ENCODE measurements at places on chromosomes 7 and 10. TPM values are rescaled to one million over a fixed set of nuclear protein-coding genes. Genes with fewer than 3 reads are reported as not detected.

- DNase-seq: no peak
Measured at GRCh38 chr7:157621131-157621681, 284.4 kb downstream of the DNAJB6 start.

DNA sequence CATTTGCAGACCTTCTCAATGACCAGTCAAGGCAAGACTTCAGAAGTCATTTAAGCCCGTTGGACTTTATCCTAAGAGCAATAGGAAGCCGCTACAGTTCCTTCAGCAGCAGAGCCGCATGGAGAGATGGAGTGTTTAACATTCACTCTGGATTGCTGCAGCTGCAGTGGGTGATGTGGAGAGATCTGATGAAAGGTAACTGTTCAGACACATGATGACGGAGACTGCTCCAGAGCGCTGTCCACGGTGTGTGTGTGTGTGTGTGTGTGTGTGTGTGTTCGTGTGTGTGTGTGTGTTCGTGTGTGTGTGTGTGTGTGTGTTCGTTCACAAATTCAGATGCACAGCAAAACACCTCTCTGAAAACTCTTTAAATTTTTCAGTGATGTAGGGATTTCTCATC, 37.0 kb downstream of the SEC61G start:
- no peak for DNase-seq

GRCh38 chr10:131016556-131016955, 295.0 kb downstream of the TCERG1L start:
- DNase-seq: no peak

DNA sequence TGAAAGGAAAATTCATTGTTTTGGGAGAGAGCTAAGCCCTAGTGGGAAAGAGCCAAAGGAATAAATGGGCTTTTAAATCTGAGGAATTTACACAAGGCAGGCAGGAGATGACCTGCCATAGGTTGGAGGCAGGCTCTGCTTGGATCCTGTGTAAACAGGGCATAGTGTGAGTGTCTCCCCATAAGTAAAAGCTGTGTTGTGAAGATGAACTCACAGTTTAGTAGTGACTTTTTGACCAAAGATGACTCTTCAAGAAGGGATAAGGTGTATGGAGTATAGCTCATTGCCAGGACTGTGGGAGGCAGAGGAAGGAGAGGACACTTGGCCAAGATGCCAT, 63.2 kb downstream of the KAT6B start:
- no peak for DNase-seq

GRCh38 chr10:23325132-23325531, 19.5 kb downstream of the C10orf67 start:
- no peak for DNase-seq

- DNase-seq: no peak
Measured at GRCh38 chr10:19640566-19641263, 175.5 kb upstream of the PLXDC2 start.

- DNase-seq: no peak
Measured at GRCh38 chr7:100475549-100475948, 3.5 kb downstream of the TSC22D4 start.

DNA sequence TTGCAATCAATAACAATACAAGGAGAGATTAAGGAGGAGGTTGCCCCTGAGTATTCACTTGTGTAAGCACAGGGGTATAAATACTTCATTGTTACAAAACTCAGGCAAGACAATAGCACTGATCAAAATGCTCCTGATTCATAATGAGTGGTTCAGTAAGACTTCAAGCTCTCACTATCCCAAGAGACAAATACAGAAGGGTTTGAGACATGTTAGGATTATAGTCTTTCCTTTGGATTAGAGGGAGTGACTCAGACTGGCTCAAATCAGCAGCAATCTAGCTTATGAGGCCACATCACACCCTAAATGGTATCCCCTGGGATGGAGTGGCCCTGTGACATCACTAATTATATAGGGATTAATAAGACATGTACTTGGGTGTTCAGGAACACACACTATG, 167.2 kb upstream of the HGF start:
- no peak for DNase-seq

- DNase-seq: no peak
Measured at GRCh38 chr7:55172161-55172560, 153.3 kb downstream of the EGFR start.

DNA sequence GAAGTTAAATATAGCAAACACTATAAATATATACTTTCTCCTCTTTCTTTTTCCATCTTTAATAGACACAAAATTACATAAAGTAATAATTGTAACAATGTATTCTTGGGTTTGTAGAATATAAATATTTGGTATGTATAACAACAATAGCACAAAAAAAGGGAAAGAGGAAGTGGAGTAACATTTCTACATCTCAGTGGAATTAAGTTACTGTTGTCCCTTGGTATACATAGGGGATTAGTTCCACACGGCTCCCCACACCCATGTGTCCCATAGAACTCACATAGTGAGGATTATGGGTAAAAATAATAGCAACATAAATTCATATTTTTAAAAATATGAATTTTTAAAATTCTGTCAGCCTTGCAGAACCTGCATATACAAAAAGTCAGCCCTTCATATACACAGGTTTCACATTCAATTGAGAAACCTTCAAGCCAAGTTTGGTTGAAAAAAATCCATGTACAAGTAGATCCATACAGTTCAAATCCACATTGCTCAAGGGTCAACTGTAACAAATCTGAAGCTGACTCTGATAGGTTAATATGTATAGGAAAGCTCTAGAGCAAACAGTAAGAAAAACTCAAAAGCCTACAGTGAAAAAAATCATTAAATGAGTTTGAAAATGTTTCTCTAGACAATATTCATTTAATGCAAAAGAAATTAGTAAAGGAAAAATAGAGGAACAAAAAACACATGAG, 92.4 kb downstream of the HYCC1 start:
- DNase-seq: no peak

GRCh38 chr10:72851509-72851908, 42.0 kb upstream of the OIT3 start:
- no peak for DNase-seq

DNA sequence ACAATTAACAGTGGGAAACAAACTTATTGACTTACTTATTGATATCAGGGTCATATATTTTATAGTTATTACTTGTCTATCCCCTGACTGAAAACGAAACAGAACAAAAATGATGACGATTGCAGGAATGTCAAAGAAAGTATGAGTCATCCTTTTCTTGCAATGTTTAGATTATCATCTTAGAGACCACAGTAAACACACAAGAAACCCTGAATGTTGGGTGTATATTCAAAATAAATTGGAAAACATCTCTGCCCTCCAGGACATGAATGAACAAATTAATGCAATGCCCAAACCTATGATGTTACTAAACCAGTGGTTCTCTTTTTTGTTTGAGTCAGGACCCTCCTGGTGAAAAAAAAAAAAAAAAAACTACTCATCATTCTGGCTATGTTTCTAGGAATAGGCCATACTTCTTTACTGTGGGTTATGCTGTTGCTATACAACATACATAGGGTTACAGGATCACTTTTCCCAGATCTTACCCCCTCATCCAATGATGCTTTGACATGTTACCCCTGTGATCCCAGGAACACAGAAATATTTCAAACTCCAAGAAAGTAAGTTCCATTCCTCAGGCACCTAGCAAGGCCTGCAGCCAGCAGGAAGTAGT, 623.4 kb upstream of the IGFBP3 start:
- no peak for DNase-seq

DNA sequence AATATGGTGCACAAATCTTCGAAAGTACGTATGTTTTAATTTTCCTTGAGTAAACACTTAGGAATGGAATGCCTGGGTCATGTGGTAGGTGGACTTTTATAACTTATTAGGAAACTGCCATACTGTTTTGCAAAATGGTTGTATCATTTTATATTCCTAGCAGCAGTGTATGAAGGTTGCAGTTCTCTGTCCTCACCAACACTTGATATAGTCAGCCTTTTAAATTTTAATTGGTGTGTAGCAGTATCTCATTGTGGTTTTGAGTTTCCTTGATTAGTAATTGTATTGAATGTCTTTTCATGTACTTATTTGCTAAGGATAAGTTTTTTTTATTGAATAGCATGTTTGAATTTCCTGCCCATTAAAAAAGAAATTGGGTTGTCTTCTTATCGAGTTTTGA, 926 bp upstream of the PCBD1 start:
- DNase-seq: no peak

DNA sequence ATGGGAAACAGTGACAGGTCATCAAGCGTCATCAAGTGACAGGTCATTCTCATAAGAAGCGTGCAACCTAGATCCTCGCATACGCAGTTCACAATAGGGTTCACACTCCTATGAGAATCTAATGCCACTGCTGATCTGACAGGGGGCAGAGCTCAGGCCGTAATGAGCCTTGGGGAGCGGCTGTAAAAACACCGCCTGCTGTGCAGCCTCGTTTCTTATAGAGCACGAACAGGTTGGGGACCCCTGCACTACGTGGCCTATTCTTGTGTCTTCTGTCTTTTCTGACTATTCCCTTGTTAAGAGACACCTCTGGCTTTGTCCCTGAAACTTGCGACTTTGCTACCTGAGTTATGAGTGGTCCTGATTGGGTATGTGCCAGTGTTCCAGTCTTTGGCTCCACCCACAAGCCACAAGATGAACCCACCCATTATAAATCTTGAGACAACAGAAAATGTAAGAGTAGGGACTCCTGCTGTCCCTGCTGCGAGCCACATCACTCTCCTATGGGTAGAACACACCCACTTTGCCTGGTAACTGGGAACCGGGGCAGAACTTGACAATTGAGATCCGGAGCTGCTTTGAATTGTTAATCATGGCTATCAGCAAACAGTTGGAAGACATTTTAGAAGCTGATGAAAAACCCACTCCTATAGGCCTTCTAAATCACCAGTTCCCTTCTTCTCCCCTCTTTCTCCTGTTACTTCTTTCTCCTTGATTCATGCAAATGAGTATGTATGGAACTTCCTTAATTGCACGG, 55.8 kb upstream of the EXOC4 start:
- no peak for DNase-seq

DNA sequence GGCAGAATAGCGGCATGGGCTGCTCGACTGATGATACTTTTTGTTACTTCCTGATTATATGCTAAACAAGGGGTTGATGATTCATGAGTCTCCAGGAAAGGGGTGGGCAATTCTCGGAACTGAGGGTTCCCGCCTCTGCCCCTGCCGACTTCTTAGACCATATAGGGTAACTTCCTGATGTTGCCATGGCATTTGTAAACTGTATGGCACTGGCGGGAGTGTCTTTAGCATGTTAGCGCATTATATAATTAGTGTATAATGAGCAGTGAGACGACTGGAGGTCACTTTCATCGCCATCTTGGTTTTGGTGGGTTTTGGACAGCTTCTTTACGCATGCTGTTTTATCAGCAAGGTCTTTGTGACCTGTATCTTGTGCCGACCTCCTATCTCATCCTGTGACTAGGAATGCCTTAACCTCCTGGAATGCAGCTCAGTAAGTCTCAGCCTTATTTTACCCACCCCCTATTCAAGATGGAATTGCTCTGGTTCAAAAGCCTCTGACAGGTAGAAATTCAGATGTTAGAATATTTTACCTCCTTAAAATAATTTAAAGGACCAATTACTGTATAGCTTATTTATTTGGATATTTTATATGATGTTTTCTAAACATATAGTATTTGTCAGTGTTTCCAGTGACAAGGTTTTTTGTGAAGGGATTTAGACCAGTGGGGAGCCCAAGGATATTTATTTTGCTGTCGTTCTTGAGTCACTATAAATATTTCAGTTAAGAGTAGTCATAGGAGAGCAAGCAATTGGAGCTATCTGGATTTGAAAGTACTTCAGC, 90.1 kb upstream of the PIK3CG start:
- DNase-seq: no peak

The PTN gene
- total RNA-seq: 0.87 TPM

The SH2D4B gene
- not detected for total RNA-seq

The DDIT4 gene
- 296 TPM for total RNA-seq

The EPHB6 gene
- 3.1 TPM for total RNA-seq

The ZNF786 gene
- 6.1 TPM for total RNA-seq

The NUTM2E gene
- not detected for total RNA-seq

The MOGAT3 gene
- total RNA-seq: not detected

The NUTM2A gene
- 0.35 TPM for total RNA-seq

The WDR11 gene
- total RNA-seq: 4.9 TPM

The TEX47 gene
- total RNA-seq: not detected
